ENCODE measurements at places on chromosomes 7 and 10. TPM values are rescaled to one million over a fixed set of nuclear protein-coding genes. Genes with fewer than 3 reads are reported as not detected.
A peak's percentile ranks its signal among the peaks of the same experiment; 100 is the strongest.

- DNase-seq, result peak; percentile 16
Observed at GRCh38 chr7:155961241-155962190, 149.3 kb upstream of the SHH start.

The GPER1 gene
- 6.9 TPM for total RNA-seq

DNA sequence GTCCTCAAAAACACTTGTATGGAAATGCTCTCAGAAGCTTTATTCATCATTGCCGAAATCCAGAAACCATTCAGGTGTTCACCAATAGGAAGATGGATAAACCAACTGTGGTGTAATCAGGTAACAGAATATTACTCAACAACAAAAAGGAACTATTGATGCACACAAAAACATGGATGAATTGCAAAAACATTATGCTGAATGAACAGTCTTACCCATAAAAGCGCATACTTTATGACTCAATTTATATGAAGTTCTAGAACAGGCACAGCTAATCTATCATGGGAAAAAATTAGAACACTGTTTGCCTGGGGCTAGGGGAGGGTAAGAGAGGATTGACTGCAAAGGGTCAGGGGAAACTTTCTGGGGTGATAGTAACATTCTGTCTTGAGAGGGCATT is 26.9 kb upstream of the GSAP start:
- DNase-seq, result no peak

GRCh38 chr10:88019753-88020152 is 156.3 kb downstream of the PTEN start:
- no peak for DNase-seq

The EBLN1 gene
- not detected for total RNA-seq

GRCh38 chr7:152025937-152026890 is 740 bp downstream of the GALNT11 start:
- no peak for DNase-seq

Measured in right atrium auricular region (tissue), 2 donors.